ENCODE measurements at places on chromosomes 4 and X. TPM values are rescaled to one million over a fixed set of nuclear protein-coding genes. Genes with fewer than 3 reads are reported as not detected.

GRCh38 chr4:70603856-70604255 lies 11.8 kb downstream of the AMBN start:
- no peak for DNase-seq

- DNase-seq = no peak
Observed at GRCh38 chr4:166252487-166253402, 379.7 kb downstream of the TLL1 start.

GRCh38 chr4:3257103-3257555 lies 8.2 kb downstream of the MSANTD1 start:
- DNase-seq = no peak

DNA sequence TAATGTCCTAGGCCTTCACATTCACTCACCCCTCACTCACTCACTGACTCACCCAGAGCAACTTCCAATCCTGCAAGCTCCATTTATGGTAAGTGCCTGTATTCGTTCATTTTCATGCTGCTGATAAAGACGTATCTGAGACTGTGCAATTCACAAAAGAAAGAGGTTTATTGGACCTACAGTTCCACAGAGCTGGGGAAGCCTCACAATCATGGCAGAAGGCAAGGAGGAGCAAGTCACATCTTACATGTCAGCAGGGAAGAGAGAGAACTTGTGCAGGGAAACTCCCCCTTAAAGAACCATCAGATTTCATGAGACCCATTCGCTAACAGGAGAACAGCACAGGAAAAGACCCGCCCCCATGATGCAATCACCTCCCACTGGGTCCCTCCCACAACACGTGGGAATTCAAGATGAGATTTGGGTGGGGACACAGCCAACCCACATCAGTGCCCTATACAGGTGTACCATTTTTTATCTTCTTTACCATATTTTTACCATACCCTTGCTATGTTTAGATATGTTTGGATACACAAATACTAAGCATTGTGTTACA lies 18.2 kb upstream of the TLR1 start:
- no peak for DNase-seq

DNA sequence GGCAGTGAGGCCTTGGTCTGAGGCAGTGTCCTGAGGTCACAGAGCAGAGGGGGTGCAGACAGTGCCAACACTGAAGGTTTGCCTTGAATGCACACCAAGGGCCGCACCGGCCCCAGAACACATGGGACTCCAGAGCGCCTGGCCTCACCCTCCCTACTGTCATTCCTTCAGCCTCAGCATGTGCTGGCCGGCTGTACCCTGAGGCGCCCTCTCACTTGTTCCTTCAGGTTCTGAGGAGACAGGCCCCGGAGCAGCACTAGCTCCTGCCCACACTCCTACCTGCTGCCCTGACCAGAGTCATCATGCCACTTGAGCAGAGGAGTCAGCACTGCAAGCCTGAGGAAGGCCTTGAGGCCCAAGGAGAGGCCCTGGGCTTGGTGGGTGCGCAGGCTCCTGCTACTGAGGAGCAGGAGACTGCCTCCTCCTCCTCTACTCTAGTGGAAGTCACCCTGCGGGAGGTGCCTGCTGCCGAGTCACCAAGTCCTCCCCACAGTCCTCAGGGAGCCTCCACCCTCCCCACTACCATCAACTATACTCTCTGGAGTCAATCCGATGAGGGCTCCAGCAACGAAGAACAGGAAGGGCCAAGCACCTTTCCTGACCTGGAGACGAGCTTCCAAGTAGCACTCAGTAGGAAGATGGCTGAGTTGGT lies 2.4 kb downstream of the MAGEA12 start:
- no peak for DNase-seq

ZNF141 gene
- 80.8 TPM for total RNA-seq

Measured in occipital lobe (tissue), 3 donors.